Cardiac septum (tissue), 1 donor: ENCODE measurements at places on chromosomes 12 and 14. TPM values are rescaled to one million over a fixed set of nuclear protein-coding genes. Genes with fewer than 3 reads are reported as not detected.

- DNase-seq = no peak
Measured at GRCh38 chr14:98608071-98609060, 663.6 kb downstream of the BCL11B start.

DNA sequence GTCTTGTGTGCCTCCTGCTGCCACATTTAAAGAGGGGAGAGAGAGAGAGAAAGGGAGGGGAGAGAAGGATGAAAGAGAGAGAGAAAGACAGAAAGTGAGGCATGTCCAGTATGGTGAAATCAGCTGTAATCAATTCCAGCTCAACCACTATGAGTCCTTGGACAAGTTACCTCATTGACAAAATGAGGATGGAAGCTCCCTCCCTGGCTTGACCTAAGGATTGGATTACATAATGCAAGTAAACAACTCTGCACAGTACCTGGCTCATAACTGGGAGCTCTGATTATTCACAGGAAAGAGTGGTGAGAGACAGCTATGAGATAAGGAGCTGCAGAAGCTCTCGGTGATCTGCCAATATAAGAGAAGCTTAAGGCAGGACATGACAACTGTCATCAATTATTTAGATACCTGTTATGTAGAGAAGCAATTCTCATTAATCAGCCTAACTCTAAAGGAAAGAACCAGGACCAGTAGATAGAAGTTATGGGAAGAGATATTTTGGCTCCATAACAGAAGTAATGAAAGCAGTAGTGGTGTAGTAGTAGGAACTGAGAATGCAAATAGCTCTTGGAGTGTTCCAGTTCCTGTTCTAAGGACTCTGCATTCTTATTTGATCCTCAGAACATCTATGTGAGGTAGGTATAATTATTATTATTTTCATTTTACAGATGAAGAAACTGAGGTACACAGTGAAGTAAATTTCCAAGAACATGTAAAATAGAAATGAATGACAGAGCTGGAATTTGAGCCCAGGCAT lies 791.6 kb downstream of the DIO2 start:
- no peak for DNase-seq

Gene GARIN6
- total RNA-seq = not detected

- no peak for DNase-seq
Measured at GRCh38 chr12:3741882-3742672, 10.8 kb downstream of the CRACR2A start.

DNA sequence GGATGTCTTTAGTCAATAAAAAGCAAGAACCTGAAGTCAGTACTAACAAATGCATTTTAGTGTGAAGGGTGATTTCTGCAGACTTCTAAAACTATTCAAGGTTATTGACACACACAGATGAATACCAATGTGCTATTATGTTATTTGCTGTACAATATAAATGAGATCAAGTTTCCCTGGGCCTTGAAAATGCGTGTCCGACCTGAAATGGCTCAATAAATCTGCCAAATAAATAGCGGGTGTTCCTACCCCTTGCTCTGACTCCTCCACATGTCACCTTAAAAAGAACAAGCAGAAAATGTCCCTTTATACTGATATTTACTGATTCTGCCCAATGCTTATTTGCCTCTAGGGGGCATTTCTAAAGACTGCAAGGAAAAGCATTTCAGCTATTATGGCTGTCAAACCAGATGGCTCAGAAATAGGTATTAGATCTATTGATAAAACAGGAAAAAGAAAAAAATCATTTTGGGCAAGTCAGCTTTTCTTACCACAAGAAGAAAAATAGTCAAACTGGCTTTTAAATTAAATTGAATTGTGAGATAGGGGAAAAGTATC lies 367.3 kb upstream of the KITLG start:
- no peak for DNase-seq

Gene HOTAIR
- not detected for total RNA-seq

GRCh38 chr12:68358532-68359485 lies 26.6 kb upstream of the MDM1 start:
- no peak for DNase-seq

DNA sequence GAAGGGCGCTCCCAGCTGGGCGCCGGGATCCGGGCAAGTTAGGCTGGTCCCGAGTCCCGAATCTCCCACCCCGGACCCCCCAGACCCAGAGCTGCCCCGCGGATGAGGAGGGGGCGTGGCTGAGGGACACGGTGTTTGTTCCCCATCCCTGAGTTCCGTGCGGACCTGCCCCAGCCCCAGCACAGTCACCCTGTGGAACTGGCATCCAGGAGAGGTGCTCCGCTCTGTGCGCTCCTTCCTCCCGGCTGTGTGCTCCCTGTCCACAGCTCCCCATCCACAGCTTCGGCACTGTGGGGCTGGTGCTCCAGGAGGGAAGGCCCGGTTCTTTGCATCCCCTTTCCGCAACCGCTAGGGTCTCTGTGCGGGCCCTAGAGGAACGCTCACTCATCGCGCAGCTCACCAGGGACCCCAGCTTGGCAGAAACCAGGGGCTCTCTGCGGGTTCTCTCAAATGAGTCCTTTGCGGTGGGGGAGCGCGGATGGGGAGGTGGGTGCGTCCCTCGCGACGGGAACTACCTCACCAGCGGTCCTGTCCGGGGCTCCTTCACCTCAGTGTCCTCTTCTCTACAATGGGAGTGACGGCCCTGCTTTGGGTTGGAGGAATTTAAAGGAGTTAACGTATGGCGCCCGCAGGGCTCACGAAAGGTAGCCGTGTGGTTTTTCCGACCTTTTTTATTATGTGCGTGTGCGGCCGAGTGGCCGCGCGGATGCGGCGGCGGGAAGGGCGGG lies 845 bp downstream of the TMEM132C start:
- no peak for DNase-seq

GRCh38 chr14:75851574-75851866 lies 130.3 kb downstream of the TGFB3 start:
- no peak for DNase-seq

- no peak for DNase-seq
Measured at GRCh38 chr12:107547389-107547788, 138.2 kb upstream of the PWP1 start.

DNA sequence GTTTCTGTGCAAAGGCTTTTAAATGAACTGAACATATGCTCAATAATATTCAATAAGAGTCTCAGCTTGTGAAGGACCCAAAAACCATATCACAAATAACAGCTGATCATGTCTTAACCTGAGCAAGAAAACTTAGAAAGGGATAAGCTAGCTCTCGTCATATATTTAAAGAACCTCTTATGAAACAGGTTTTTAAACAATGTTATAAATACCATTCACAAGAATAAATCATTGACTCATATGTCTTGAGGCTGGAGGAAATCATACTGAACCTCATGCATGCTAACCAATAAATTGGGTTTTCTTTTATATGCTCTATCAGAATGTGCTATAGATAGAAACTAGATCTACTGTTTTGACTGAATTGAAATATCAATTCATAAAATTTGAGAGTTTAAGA lies 426.9 kb downstream of the NOVA1 start:
- DNase-seq = no peak

Gene SLC4A8
- total RNA-seq = 0.86 TPM

Gene IL23A
- not detected for total RNA-seq

- DNase-seq = no peak
Measured at GRCh38 chr12:89731089-89731488, 22.5 kb upstream of the ATP2B1 start.

- no peak for DNase-seq
Measured at GRCh38 chr12:77577791-77578190, 252.9 kb upstream of the NAV3 start.

- no peak for DNase-seq
Measured at GRCh38 chr14:100603341-100604120, 16.3 kb upstream of the BEGAIN start.
